ENCODE measurements at places on chromosomes 3 and 15. TPM values are rescaled to one million over a fixed set of nuclear protein-coding genes. Genes with fewer than 3 reads are reported as not detected.

Gene GRM7
- not detected for total RNA-seq

Gene IGF1R
- total RNA-seq = 37.1 TPM

Gene LINGO1
- 3.0 TPM for total RNA-seq

Gene ACTRT3
- 0.29 TPM for total RNA-seq

Gene REC114
- not detected for total RNA-seq

Gene GOLGA6L7
- not detected for total RNA-seq

Gene PIGZ
- 2.5 TPM for total RNA-seq

Gene GP9
- not detected for total RNA-seq

Gene XIRP1
- total RNA-seq = not detected

Data from pancreas (tissue), 10 donors.